ENCODE measurements at places on chromosomes 16 and 17.

DNA sequence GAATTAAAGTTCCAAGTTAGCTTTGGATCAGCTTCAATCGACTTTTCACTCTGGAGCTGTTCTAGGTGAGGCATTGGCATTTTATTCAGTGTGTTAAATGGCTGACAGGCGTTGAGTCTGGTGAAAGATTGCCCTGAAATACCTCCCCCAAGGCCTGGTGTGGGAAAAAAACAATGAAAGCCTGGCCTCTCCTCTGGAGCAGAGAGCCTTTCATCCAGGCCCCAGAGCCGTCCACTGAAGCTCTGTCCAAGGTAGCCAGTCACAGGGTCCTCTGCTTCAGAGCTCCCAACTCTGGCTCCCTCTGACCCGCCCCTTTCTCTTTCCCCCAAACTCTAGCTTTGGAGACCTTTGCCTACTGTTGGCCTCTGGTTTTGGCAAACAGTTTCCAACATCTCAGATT lies 123.6 kb upstream of the CRHR1 start:
- DNase-seq: no peak

GRCh38 chr17:692116-692515 lies 22.5 kb downstream of the VPS53 start:
- no peak for DNase-seq

DNA sequence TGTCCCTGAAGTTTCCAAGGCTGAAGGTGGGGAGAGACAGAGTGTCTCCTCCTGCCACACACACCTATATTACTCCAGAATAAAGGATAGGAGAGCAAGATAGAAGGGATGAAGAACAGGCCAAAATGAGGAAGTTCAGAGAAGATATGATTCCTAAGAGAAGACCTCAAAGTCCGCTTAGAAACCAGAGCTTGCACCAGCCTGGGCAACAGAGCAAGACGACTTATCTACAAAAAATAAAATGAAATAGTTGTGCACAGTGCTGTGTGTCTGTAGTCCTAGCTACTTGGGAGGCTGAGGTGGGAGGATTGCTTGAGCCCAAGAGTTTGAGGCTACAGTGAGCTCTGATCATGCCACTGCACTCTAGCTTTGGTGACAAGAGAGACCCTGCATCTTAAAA lies 128.2 kb downstream of the HS3ST3B1 start:
- no peak for DNase-seq

- no peak for DNase-seq
Observed at GRCh38 chr17:13476720-13477119, 125.0 kb downstream of the HS3ST3A1 start.

DNA sequence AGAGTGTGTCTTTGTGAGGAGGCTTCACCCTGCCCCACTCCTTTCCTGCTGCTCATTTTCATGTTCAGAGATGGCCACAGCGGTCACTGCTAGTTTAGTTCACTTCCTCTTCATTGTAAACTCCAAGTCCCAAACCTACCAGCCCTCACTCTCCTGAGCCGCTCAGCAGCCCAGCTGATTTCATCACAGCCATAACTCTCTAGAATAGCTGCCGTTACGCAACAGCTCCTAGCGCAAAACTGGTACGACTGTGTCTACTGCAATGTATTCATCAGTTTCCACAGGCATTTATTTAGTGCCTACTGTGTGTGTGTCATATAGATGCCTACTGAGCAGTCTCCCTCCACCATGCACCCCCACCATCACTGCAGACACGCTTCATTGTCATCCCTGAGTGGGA lies 233.5 kb upstream of the RPL38 start:
- DNase-seq: no peak

DNA sequence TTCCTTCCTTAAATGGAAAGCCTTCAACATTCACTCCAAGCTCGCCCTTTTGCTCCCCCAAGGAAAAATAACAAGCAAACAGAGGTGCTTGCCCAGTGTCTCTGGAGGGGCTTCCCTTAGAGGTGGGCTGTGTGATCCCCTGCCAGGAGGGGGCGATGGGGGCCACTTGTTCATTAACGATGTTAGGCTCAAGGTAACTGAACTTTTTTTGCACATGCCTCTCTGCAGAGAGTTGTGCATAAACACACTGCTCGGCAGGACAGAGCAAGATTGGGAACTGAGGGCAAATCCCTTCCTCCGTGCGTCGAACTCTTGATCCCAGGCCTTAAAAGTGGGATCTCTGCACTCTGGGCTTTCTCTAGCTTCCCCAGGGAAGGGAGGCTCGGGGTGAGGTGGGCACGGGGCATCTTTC lies 15.5 kb upstream of the NAGLU start:
- DNase-seq: no peak

- no peak for DNase-seq
Observed at GRCh38 chr17:14772776-14773175, 471.9 kb downstream of the HS3ST3B1 start.

DNA sequence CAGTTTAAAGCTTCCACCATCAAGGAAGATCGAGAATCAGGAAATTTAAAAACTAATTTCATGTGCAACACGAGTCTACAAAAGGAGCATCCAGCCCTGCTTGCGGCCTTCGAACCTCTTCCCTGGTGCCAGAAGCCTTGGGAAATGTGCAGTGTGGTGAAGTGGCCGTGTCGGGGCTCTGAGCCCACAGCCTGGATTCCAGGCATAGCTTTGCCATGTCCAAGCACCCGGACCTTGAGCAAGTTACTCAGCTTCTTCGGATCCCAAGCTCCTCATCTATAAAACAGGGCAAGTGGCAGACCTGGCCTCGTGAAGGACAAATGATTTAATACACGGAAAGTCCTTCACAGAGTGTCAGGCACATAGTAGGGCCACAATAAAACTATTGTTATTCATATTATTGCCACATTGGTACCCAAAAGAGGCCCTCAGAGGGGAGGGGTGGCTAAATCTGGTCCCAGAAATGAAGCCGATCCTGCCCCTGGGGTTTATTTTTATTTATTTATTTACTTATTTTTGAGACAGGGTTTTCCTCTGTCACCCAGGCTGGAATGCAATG lies 34.8 kb downstream of the COTL1 start:
- DNase-seq: no peak
